Left forelimb (tissue), 1 donor: ENCODE measurements at places on chromosomes 13 and 19.

GRCh38 chr13:73622381-73622780 lies 511.8 kb downstream of the KLF12 start:
- no peak for DNase-seq

DNA sequence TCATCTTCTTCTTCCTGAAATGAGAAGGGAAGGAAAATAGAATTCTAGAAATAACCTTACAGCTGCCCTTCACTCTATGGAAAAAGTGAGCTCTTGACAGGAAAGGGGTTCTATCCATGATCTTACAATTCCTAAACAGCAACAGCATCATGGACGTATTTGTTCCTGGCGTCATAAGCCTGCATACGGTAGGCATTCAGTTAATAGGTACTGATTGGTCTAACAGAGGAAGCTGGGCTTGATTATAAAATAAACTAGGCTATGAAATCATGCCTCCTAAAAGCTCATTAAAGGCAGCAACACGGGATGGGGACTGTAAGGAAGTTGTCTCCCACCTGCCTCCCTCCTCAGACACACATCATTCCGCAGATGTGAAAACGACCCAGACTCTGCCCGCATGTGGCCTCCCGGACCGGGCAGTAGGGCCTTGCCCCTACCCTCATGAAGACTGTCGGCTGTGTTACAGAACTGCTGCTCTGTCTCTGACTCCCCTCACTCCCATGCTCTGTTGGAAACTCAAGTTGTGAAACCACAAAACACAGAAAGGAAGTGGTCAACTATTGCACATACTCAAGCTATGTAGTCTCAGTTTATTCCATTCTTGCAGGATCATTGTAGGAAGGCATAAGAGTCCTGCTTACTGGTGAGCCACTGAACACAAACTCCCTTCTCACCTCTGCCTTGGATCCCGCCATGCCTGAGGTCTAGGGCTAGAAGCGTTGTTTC lies 129.8 kb downstream of the DLEU7 start:
- DNase-seq, result no peak

- no peak for DNase-seq
Measured at GRCh38 chr13:65468628-65469027, 1761.5 kb downstream of the PCDH9 start.

DNA sequence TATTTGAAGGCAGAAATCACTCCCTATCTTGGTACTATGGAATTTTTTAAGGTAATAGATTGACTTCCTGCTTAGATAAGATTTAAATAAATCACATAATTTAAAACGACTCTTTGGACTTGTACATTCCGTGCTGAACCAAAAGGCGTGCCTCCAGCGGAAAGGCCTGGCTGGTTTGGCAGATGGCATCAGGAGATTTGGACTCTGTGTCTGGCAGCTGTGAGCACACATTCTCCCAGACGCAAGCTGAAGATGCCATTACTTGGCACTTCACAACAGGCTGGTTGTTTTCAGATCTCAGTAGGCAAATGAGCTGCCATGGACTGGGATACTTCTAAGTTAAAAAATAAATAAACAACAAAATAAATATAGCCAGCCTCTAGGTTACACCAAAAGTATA lies 104.5 kb upstream of the SLC15A1 start:
- no peak for DNase-seq

DNA sequence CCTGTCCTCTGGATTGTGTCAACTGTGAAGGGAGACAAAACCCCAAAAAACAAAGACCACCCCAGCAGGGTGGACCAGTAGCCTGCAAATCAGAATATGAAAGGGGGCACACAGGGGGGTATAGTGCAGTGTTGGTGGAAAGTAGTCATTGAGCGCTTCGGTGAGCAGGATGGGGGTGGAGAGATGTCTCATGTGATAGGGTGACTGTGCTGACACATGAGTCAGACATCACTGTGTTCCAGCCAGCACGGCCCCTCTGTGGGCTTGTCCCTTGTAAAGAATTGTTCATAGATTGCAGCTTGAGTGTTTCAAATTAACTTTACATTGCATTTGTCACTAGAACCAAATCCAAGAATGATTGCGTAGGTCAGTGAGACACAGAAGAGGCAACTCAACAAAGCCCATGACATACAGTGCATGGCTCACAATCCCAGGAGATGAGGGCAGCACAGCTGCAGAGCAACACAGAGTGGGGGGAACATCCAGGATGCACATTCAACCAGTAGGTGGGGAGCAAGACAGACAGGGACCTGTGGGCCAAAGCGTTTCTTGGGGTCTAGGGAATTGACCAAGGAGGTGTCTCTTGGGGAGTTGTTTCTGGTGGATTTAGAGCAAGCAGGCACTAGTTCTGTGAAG lies 7.5 kb downstream of the ZNF440 start:
- no peak for DNase-seq

DNA sequence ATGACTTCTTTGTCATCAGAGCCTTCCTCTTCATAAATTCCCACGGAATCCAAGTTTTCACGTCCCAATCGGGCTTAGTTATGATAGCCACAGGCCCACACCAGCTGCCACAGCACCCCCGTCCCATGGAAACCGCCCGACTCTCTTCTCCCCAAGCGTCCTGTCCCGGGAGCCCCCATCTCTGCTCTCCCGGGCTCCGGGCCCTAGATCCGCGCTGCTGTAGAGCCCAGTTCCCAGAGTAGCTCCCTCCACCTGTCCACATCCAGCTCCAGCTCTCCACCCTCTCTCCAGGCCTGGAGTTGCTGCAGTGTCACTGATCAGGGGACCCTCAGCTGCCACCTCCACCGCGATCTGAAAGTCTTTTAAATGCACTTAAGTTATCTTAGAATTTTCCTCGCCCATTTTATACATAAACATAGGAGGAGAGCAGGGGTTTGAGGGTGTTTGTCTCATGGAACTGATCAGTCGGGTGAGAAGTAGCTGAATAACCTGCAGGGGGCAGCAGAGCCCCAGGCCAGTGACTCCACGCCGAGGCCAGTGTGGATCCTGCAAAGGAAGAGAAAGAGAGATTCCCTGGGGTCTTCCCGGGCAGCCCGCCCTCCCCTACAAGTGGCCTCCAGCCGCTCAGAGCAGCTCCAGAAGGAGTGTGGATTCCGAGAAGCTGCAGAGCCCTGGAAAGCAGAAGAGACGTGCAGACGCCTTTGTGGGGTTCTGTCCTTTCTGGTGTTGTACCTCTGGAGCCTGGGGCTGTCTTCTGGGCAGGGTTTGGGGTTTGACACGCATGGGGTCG lies 1.1 kb upstream of the ZNF763 start:
- peak; percentile 91 for DNase-seq

DNA sequence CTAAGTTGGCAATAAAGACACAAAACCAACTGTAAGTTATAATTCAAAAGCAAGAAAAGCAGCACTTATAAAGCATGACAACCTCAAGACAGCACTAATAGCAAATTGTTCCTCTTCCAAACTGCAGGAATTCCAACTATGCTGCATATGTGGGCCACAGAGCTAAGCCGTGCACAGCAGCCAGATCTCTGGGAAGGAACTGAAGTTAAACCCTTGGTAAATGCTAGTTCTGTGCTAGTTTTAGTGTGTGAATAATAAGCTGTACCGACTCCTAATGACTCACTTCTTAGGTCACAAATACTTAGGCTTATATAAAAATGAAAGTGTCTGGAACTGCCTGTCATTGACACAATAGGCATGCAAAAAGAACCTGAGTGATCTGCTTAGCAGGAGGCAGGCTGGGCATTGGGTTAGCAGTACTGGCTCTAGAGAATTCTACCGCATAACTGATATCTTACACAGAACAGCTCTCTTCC lies 21.2 kb upstream of the GTF3A start:
- DNase-seq, result no peak

DNA sequence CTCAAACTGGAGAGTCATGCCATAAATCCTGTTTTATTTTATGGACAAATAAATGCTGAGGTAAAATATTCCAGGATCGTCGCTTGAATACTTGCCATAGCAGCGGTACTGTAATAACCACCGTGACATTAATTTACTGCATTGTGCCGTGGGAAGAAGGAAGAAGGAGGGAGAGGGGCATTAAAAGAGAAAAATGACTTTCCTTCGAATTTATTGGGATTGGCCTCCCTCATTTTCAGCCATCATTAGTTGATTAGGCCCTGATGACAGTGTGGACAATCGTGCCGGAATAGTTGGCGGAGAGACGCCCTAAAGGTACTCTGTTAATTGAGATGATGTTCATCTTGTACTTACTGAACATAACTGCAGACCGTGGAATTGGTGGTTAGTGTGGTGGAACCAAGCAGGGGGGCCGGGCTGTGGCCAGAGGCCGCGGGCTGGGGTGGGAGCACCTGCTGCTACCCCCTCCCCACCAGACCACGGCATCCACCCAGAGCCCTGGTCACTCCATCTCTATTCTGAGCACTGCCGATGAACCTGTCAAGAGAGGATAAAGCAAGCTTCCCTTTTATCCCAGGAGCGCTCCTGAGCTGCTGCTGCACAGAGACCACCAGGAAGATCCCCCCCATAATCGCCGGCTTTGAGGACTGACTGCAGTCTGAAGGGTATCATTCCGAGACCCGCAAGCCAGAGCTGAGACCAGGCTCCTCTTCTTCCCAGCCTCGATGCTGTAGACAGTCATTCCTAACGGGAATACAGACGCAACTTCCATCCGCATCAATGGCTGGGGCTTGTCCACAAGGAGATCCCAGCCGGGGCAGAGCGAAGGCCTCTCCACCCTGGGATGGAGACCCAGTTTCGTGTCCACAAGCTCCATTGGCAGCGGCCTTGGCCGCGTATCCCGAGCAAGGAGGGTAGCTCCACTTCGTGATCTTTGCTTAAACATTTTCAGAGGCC lies 168.3 kb upstream of the TSHZ3 start:
- peak; percentile 15 for DNase-seq

- DNase-seq, result no peak
Measured at GRCh38 chr19:41876847-41877832, at the start of gene CD79A. Gene CD79A, plus strand, starts transcription at chr19:41877279. Its CDS starts 26 bp downstream, at chr19:41877305.

DNA sequence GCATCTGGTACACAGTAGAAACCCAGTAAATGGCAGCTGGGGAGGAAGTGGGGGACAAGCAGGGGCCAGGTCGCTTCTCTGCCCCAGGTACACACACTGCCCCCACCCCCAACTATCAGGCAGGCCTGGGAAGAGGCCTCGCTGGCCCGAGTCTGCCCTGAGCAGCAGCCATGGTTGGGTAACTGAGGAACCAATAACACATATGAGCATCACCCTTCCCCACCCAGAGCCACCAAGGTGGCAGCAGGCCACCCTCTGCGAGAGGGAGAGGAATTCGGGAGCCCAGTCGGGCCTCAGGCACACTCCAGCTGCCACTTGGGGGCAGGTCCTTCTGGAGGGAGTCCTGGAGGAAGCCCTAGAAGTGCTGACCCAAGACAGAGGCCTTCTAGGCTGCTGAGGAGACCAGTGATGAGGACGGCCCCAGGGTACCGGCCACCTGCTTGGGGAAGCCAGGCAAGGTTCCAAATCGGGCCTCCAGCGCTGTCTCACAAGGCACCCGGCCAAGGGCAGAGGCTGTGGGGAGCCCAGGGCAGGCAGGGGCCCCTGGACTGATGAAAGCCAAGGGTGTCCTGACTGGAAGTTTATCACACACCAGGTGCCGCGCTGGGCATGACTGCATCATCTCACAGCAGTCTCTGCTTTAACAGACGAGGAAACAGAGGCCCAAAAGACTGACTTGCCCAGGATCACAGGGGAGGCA lies 14.0 kb upstream of the KPTN start:
- DNase-seq, result no peak

DNA sequence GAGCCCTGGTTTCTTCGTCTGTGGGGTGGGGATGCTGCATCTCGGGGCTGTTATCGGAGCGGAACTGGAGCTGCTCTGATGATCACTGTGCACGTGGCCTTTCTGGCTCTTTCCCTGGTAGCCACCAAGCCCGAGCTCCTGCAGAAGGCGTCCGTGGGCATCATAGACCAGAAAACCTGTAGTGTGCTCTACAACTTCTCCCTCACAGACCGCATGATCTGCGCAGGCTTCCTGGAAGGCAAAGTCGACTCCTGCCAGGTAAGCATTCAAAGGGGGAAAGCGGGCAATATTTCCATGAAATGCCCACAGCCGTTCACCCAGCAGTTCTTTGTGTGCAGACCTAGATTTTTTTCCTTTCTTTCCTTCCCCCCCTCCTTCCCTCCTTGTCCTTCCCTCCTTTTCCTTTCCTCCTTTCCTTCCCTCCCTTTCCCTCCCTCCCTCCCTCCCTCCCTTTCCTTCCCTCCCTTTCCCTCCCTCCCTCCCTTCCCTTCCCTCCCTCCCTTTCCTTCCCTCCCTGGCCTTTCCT lies 9.4 kb downstream of the TIMM13 start:
- DNase-seq, result no peak

- DNase-seq, result no peak
Measured at GRCh38 chr13:33119856-33120543, 103.8 kb downstream of the KL start.

GRCh38 chr13:57311009-57311586 lies 144.1 kb downstream of the PRR20E start:
- DNase-seq, result no peak

GRCh38 chr13:32309312-32310133 lies 5.6 kb downstream of the ZAR1L start:
- DNase-seq, result no peak

DNA sequence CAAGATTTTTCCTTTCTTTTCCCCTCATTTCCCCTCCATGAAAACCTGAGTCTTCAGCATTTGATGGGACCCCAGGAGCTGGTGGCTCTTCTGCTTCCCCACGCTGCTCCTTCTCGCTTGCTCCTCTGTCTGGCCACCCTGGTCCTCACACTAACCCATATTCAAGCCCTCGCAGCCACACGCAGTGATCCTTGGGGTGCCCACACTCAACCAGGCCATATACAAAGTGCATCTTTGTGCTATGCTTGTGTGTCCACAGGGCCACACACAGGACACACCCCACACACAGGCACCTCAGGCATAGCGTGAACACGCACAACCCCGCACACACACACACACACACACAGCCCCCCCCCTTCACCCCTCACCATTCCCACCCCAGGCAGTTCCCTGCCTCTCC lies 132.1 kb downstream of the URI1 start:
- DNase-seq, result no peak

GRCh38 chr19:3285647-3286176 lies 61.3 kb downstream of the CELF5 start:
- DNase-seq, result no peak

DNA sequence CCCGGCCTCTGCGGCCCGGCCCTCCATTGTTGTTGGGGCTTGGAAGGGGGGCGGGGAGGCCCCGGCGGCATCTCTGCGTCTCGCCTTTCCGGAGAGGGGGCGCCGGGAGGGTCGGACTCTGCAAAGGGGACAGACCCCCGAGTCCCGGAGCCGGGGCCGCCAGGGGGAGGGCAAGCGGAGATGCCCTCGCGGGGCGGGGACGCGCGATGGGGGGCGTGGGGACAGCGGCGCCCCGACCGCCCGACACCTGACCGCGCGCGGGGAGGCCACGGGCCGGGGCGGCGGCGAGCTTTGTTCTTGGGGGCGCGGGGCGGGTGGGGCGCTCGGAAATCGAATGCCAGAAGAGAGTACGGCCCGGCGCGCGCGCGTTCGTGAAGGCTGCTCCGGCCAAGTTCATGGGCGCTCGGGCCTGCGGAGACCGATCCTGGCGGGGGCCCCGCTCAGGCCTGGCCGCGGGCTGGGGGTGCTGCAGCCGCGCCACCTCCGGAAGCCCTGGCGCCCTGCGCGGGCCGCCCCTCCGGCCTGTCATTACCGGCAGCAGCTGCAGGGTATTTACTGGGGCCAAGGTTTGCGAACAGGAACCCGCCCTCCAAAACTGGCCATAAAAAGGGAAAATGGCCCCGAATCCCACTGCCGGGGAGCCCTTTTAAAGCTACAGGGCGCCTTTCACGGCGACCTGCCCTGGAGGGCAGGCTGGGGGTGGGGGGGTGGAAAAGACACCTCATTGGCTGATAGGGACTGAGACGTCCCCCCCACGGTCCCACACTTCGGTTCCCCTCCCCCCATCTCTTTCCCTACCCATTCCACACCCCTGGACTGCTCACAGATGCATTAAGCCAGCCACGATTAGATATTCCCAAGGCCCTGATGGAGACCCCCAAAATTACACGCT lies 11.1 kb upstream of the NANOS3 start:
- DNase-seq, result no peak
